ENCODE measurements at places on chromosomes 1 and 21. TPM values are rescaled to one million over a fixed set of nuclear protein-coding genes. Genes with fewer than 3 reads are reported as not detected.
A peak's percentile ranks its signal among the peaks of the same experiment; 100 is the strongest.

- no peak for ATAC-seq
Observed at GRCh38 chr1:183247066-183247465, 61.0 kb downstream of the LAMC2 start.

DNAJB4 gene
- 102 TPM for total RNA-seq

GRCh38 chr1:66552287-66552686 lies 18.3 kb downstream of the SGIP1 start:
- no peak for ATAC-seq

DNA sequence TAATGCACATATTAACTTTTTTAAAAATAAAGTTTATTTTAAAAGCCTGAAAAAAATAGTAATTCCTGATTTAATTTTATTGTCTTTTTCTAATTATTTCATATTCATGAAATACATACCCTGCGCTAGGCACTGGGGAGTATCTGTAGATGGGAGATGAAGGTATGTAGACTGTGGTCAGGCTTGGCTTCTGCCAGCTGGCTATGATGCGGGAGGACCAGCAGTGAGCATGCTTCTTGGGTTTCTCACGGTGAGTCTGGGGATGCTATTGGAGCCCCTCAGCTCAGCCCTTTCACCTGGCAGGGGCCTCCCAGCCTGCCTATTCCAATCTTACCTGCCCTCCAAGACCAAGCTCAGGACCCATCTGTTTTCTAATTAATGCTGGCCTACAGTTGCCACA lies 138.4 kb downstream of the NOS1AP start:
- ATAC-seq = no peak

DNA sequence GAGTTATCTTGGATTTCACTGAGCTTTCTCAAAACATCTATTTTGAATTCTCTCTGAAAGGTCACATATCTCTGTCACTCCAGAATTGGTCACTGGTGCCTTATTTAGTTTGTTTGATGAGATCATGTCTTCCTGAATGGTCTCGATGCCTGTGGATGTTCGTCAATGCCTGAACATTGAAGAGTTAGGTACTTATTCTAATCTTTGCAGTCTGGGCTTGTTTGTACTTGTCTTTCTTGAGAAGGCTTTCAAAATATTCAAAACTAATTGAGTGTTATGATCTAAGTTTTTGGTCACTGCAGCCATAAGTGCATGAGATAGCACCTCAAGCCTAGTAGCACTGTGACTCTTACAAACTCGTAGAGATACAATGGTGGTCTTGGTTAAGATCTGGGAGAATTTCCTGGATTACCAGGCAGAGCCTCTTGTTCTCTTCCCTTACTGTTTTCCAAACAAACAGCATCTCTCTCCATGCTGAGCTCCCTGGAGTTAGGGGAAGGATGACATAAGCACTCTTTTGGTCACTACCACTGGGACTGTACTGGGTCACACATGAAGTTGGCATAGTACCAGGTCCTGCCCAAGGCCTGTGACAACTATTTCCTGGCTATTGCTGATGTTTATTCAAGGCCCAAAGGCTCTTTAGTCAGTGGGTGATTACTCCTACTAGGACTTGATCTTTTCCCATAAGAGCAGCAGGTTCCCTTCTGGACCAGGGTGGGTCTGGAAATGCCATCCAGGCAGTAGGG lies 25.6 kb downstream of the SLC22A15 start:
- ATAC-seq = no peak

DNA sequence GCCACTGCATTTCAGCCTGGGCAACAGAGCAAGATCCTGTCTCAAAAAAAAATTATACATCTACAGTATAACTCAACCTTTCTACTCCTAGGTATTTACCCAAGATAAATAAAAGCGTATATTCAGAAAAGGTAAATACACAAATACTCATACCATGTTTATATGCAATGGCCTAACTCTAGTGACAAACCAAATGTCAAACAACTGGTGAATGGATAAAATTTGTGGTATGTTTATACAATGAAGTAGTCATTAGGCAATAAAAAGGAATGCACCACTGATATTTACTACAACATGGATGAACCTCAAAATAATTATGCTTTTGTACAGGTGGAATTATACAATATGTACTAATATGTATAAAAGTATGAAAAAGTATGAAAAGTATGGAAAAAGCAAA lies 174.2 kb upstream of the GORAB start:
- ATAC-seq = no peak

SPATA17 gene
- total RNA-seq = 1.3 TPM

DNA sequence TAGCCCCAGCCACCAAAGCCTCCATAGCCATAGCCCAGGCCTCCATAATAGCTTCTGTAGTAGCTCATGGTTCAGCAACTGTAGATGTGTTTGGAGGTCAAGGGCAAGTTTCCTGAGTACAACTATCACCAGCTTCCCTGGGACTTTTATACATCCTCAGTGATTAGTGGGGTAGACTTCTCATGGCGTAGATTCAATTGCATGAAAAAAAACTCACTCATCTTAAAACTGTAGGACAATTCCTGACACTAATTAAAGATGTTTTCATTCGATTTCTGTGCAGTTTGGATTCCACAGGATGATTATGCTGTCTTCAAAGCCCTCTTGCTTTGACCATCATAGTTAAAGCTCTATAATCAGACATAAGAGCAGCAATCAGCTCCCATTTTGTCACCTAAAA lies at the start of gene KRTAP19-8:
KRTAP19-8 (minus strand) TSS at position 101 of the 400 bp plus-strand sequence; CDS start at position 68, 33 bp downstream.
- ATAC-seq = no peak

GRCh38 chr21:28473530-28474220 lies 519.0 kb downstream of the LTN1 start:
- ATAC-seq = peak; percentile 92

GRCh38 chr21:42465008-42465802 lies 30.8 kb downstream of the RSPH1 start:
- ATAC-seq = no peak

GRCh38 chr1:86218859-86219258 lies 62.3 kb upstream of the COL24A1 start:
- ATAC-seq = no peak

GRCh38 chr1:32900371-32900955 lies 726 bp downstream of the TMEM54 start:
- ATAC-seq = peak; percentile 2

All from motor neuron (in vitro differentiated cells).